Right lung (tissue), 10 donors: ENCODE measurements at places on chromosomes 3 and 15. TPM values are rescaled to one million over a fixed set of nuclear protein-coding genes. Genes with fewer than 3 reads are reported as not detected.

DNA sequence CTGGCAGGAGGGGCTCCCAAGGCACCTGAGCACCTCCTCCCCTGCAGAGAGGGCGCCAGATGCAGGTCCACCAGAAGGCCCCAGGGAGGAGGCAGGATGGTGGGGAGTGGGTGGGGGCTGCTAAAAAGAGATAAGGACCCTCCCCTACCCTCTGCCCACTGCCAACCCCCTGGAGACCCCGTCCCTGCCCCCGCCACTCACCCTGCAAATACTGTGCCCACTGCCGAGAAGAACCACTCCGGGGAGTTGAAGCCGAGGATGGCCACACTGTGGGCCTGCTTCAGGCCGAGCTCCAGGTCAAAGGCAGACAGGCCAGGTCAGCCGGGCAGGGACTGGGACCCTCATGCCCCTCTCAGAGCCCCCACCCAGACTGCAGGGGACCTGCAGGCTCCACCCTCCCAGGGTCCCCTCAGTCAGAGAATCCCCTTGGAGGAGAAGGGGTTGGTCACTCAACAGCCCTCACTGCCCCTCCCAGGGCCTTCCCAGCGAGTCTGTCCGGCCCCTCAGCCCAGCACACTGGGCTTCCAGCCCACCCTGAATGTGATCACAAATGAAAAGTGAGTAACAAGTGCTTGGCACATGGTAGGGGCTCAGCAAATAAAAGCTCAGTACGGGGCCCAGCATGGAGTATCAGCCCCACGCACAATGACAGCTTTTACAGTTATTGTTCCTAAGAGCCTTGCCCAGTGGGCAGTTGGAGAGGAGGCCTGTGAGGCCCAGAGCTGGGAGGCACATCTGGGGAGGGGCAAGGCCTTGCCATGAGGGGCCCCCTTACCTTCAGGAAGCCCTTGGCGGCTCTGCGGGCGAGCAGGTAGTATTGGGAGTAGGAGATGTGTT is 40.4 kb downstream of the ACSBG1 start:
- no peak for DNase-seq

DNA sequence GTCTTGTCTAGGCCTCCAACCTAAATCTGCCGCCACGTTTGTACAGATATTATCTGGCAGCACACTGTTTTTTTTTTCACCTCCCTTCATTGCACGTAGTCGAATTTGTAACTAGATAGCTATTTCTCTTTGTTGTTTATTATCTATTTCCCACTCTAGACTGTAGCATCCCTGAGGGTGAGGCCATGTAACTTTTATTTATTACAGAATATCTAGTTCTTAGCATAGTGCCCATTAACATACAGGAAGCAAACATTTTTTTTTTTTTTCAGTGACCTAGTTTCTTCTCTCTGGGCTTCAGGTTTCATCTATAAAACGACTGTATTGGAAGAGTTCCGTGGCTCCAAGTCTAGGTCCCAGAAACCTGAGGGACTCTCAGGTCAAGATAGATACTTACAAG is 354.3 kb downstream of the FGF12 start:
- no peak for DNase-seq

DNA sequence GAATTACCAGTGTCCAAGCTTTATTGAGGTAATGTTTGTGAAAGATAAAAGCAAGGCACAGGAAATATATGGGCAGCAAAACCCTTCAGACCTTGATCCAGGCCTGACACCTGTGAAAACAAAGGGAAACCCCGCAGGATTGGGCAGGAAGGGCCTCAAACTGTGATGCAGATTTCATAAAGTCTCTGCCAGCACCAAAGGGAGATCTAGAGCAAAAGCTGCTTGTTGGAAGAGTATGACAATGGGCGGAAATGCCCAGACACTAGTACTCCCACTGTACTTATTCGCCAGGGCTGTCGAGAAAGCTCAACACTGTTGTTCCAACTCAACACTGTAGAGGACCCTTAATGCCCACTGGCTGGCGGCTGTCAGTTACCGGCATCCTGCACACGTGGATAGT is 207.9 kb downstream of the CD47 start:
- DNase-seq = no peak

GRCh38 chr3:46214751-46215352 is 6.7 kb upstream of the CCR1 start:
- peak; percentile 32 for DNase-seq

DNA sequence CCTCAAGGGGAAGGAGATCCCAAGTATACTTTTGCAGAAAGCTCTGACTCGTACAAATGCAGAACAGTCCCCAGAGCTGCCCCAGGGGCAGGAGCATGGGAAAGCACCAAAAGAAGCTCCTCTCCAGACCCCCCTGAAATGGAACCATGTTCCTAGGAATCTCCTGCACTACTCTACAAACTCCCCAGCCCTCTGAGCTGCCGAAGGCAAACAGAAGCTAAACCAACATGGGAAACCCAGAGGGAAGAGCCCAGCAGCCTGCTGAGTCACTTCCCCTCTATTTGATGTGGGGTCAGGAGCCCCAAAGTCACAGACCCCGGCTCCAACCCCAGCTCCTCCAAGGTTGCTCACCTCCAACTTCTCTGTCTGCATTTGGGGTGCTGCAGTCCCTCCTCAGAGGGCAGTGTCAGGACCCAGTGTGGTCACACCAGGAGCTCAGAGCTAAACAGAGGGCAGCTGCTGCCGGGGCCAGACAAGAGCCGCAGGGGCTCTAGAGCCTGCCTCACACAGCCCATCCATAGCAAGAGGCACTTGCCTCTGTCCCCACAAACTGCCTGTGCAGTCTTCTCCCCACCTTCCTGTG is 3.8 kb upstream of the PLXNA1 start:
- no peak for DNase-seq

- DNase-seq = peak; percentile 34
These were observed 396.3 kb downstream of the LSAMP start for GRCh38 chr3:116048991-116049390.

- no peak for DNase-seq
These were observed 107.4 kb downstream of the APBA2 start for GRCh38 chr15:28993051-28993719.

DNA sequence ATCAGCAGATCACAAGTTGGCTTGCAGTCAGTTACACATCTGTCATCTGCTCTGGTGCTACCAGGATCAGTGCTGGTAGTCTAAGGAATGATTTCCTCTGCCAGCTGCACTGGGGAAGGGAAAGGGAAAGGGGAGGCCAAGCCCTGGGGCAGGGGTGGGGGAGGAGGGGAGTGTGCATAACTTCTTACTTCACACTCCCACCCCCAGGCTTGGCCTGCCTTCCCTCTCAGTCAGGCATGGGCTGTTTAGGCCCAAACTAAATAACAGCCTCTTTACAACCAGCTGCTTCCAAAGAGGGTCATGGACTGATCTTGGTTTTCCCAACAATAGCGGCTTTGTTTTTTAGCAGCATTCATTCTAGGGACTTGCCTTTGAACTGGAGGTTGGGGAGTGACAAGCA is 86.1 kb upstream of the PSMD6 start:
- DNase-seq = no peak

STARD9 gene
- 18.2 TPM for polyA plus RNA-seq

WDR49 gene
- 2.2 TPM for polyA plus RNA-seq
